ENCODE measurements at places on chromosomes 4 and X.
A peak's percentile ranks its signal among the peaks of the same experiment; 100 is the strongest.

GRCh38 chr4:139229534-139230039 is 50.4 kb downstream of the MGARP start:
- DNase-seq, result no peak

DNA sequence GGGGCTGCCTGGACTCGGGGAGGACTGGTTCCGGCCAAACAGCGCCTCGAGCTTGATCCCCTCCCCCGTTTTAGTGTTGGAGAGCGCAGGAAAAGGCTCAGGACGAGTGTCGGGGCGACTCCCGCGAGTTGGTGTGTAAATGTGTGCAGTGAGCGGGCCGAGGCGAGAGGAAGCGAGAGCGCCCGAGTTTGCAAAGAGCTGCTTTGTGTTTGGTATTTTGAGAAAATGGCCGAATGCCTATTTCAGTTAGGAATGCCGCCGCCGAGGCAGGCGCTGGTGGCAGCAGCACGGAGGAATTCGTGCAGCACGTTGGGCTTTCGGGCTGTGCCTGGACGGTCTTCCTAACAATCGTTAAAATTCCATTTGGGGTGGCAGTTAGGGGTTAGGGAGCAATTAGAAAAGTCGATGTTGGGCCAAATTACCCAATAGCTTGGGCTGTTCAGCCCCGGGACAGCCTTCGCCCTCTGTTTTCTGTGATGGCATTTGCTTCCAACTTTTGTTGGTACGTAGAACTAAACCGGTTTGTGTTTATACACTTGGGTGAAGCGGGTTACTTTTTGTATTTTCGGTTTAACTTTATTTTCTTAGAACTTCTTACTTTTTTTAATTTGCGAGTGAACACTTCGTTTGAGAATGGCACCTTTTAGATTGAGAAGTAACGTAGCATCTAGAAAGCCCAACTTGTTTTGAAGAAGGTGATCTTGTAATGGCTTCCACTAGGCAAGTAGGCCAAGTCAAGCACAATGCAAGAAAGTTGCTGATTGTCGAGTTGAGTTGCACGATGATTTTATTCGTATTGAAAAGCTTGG is 1.6 kb downstream of the REST start:
- DNase-seq, result peak; percentile 37

- DNase-seq, result no peak
Observed at GRCh38 chrX:9392445-9392844, 72.4 kb upstream of the TBL1X start.

DNA sequence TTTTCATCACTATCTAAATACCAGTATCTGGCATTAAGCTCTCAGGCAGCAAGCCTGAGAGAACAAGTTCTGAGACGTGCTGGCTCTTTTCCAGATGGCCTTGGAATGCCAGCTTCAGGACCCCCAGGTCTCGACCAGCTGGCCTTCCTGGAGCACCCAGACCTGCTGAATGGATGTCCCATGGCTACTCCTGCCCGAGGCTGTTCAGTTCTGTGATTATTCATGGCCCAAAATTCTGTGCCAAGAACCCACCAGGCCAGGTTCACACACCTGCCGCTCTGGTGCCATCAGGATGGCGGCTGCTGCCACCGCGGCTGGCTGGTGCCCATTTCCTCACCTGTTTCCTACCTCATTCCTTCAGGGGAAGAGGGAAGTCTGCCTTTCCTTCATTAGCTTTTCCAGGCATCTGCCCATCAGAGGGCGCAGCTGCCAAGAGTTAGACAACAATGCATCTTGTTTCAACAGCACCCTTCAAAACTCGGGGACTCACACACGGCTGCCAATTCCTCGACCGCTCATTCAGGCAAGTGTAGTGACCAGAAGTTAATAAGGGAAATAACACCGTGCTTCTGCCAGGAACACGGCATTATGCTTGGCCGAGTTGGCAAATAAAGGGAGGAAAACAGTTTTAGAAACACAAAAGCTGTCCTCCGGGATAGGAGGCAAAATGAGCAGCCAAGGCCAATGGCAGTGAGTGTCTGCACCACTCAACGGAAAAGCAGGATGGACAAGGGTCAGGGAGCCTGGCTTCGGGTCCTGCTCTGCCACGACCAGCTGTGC is 173.8 kb downstream of the NSUN7 start:
- no peak for DNase-seq

DNA sequence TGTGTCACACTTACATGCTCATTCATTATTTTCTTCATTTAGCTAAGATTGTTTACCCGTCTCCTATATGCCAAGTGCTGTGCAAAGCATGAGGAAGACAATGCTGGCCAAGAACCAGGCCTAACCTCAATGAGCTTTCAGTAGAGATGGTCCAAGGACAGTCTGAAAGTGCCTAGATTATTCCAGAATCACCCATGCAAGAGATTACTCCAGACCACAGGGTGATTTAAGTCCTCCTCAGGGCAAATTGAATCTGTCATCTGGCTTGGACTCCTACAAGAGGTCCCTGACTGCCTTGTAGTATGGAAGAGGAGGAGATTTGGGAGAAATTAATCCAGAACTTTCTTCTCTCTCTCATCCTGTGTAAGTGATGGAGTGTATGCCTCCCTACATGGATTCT is 99.4 kb upstream of the NDP start:
- DNase-seq, result no peak

DNA sequence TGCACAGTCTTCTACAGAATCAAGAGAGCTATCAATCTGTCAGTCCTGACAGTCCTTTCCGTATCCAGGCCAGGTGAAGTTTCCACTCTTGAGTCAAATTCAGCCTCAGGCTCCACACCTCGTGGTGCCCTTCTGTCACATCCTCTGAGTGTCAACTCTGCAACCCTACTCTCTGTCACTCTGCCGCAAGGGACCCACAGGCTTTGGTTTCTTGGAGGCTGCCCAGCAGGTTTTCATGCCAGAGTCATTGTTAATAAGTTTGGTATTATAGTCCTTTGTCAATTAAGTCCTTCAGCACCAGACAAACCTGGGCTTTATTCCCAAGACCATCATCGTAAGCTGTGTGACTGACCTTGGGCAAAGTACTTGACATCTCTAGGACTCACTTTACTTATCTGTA is 83.4 kb upstream of the KLHL13 start:
- DNase-seq, result no peak

GRCh38 chr4:26020083-26020668 is 106.2 kb downstream of the SMIM20 start:
- DNase-seq, result no peak

DNA sequence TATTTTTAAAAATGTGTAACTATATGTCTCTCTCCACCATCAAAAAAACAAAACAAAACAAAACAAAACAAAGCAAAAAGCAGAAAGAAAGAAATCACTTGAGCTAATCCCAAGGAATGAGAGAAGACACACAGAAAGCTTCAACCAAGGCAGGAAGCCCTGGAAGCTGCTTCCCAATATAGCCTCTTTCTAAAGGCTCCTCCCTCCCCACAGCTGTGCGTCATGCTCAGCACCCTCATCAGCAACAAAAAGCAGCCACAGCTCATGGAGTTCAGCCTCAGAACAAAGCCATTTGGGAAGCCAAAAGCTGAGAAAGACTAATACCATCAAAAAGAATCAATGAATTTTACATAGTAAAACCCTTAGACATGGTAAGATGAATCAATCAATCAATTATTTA is 501.6 kb upstream of the SMIM31 start:
- no peak for DNase-seq

- DNase-seq, result no peak
Observed at GRCh38 chr4:88999392-88999930, 57.5 kb downstream of the FAM13A start.

DNA sequence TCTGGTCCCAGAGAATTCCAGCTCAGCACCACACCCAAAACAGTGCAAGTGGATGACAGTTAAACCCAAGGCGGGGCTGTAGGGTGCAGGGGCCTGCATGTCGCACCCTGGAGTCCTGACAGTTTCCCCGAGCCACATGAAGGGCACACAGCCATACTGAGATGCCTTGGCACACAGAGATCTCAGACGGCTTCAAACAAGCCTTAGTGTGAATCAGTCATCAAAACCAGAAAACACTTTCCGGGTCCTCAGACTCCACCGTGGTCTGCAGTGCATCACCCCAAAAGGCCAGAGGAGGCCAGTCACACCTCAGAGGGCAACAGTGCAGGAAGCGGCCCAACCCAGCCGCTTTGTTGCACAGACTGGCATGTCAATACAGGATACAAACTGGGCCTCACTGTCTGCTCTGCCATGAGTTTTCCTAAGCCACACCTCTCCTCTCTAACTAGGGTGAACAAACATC is 64.6 kb upstream of the ENPP6 start:
- no peak for DNase-seq

- no peak for DNase-seq
Observed at GRCh38 chr4:15238720-15239119, 189.1 kb upstream of the C1QTNF7 start.

DNA sequence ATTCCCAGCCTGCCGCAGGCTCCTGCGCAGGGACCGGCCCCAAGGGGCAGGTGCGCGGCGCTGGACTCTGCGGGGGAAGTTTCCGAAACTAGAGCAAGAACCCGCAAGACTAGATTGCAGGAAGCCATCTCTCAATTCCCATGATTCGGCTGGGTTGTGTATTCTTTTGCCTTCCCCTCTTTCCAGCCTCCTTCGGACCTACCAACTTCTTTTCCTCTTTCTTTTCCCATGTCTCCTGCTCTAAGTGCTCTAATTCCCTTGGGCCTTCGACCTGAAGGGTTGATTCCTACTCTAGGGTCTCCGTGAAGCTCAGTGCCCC is 645 bp upstream of the OPHN1 start:
- no peak for DNase-seq

DNA sequence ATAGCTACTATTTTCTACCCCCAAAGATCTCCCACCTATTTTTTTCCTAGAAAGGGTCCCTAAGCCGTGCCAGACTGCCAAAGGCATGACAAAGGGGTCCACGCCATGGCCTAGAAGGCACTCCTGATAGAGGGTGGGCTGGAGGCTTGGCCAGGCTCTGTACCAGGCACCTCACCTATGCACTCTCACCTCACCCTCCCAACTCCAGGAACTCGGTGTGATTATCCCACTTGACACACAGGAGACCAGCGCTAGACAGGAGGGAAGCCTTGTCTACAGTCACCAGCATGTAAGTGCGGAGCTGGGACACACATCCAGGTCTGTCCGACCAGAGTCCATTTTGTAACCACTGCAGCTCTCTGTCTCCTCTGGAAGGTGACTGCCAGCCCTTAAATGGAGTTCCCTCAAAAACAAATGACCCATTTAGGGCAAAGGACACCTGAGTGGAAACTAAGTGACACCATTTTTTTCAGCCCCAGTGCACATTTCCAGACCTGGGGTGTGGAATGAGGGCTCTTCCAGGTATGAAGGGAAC is 106.4 kb downstream of the RTL5 start:
- no peak for DNase-seq

Data from activated CD4-positive, CD25-positive, alpha-beta regulatory T cell (primary cell).